ENCODE measurements at places on chromosomes 3 and 15.
A peak's percentile ranks its signal among the peaks of the same experiment; 100 is the strongest.

DNA sequence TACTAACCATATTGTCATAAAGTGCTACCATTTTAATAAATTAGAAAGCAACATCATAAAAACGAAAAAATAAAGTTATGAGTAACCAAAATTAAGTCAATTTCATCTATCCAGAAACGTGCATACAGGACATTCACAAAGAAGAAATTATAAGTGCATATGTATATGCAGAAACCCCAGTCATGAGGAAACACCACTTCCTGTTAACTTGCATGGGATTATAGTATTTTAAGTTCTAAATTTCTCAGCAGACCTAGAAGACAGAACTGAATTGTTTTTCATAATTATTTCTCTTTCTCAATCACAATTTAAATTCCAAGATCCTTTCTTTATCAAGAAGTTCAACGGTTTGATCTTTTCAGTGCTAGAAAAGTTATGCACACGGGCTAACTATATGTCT is 1.4 kb upstream of the KBTBD8 start:
- no peak for DNase-seq

GRCh38 chr3:50276762-50277101 is 2.2 kb upstream of the LSMEM2 start:
- DNase-seq, result no peak

DNA sequence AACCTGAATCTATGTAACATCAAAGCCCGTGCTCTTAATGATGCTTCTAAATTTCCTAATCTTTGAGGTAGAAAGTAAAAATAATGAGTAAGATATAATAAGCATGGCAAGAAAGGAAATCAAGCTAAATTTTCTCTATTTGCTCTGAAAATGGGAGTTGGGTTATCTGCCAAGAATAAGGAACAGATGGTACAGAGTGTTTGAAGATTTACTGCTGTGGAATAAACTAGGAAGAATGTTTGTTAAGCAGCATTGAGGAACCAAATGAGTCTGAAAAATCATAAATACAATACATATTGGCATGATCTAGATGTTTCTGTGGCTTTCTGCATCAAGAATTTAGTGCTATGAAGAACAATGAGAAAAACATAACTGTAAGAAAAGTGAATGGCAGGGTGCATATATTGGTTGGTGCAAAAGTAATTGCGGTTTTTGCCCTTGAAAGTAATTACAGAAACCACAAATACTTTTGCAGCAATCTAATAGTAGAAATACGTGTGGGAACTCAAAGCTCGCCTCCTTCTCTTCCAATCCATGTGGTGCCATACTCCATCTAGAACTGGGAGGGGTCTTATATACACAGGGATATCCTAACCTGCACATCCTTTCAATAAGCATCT is 87.6 kb downstream of the SUCNR1 start:
- DNase-seq, result no peak

GRCh38 chr3:10547841-10548783 is 42.7 kb upstream of the ATP2B2 start:
- DNase-seq, result peak; percentile 5

- no peak for DNase-seq
Measured at GRCh38 chr15:97976766-97977503, 16.4 kb downstream of the ARRDC4 start.

GRCh38 chr3:176579711-176580185 is 617.5 kb downstream of the TBL1XR1 start:
- no peak for DNase-seq

- no peak for DNase-seq
Measured at GRCh38 chr3:75260-75659, 121.3 kb upstream of the CHL1 start.

DNA sequence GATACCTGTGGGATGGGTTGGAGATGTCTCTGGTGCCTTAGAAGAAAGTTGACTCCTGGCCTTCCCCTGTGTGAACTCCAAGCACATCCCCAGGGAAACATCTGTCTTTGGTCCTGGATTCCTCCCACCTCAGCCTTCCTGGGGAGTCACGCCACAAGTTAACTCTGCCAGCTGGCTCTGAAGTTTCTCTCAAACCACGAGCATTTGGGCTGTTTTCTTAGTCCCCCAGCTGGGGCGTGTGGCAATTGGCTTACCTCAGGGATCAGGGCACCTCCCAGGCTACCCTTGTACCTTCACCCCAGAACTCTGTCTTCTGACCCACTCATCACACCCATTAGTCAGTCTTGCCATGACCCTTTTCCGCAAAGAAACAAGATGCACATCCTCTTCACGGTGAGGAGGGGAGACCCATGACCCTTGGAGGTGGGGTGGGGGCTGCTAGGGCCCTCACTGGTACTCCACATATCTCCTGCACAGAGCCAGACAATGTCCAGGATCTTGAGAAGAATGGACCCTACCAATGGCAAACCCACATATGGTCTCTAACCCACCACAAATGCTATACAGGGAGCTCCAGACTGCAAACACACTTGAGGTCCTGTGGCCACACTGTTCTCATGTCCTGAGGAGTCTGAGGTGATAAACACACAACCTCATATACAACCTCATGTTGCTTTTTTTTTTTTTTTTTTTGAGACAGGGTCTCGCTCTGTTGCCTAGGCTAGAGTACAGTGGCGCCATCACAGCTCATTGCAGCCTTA is 3.9 kb downstream of the NEIL1 start:
- no peak for DNase-seq

- no peak for DNase-seq
Measured at GRCh38 chr15:40688932-40689799, 5.8 kb upstream of the RAD51 start.

DNA sequence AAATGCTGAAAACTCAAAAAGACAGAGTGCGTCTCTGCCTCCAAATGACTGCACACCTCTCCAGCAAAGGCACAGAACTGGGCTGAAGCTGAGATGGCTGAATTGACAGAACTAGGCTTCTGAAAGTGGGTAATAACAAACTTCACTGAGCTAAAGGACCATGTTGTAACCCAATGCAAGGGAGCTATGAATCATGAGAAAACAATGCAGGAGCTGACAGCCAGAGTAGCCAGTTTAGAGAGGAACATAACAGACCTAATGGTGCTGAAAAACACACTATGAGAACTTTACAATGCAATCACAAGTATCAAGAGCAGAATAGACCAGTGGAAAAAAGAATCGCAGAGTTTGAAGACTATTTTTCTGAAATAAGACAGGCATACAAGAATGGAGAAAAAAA is 10.1 kb upstream of the AVEN start:
- no peak for DNase-seq

GRCh38 chr3:100090669-100091005 is 23.7 kb downstream of the FILIP1L start:
- no peak for DNase-seq

DNA sequence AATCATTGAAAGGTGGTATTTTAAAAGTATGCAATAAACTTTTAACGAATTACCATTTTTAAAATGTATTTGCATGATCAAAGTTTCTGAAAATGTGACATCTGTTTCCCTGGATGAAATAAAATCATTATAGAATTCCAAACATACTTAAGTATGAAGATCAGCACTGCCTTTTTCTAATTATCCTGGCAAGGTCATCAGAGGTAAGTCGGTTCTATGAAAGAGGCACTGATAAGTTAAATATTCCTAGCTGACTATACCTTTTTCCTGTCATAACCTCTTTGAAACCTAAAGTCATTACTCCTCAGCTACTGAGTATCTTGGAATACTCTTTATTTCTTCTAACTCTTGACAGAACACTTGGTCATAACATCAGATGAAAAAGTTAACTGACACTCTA is 406.1 kb upstream of the ALCAM start:
- no peak for DNase-seq

DNA sequence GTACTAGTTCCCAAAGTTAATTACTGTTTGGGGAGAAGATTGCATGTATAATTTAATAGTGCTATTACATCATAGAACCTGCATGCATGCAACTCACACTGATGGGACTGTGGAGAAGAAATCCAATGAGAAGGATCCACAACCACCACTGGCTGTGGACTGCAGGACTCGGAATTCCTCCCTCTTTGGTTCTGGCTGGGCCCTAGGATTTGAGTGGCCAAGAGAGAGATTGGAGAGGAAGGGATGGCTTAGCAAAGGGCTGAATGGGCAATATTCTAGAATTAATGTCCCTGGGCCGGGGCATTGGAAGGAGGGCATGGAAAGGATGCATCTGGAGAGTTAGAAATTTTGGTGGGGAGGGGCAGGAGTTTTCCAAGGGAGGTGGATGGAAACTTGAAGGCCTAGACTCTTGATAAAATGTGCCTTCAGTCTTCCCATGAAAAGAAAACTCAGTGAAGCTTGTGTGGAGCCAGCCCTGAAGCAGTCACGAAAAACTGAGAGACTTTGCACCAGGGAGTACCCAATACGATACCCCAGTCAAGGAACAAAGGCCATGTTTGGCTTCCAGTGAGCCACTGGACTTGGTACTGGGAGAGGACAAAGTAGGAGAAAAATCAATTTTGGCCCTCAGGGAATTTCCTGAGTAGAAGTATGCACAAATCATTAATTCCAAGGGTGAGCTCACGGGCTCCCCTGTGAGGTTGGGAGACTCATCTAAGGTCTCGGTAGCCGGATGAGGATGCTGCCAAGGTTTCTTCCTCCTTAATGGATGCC is 31.4 kb upstream of the TPM1 start:
- no peak for DNase-seq

- no peak for DNase-seq
Measured at GRCh38 chr3:76369170-76369569, 583.8 kb upstream of the ZNF717 start.

GRCh38 chr3:166013073-166013679 is 176.0 kb upstream of the BCHE start:
- DNase-seq, result no peak

GRCh38 chr3:120460862-120461261 is 10.1 kb upstream of the FSTL1 start:
- no peak for DNase-seq

GRCh38 chr3:109480014-109480413 is 142.7 kb upstream of the DPPA4 start:
- DNase-seq, result no peak

DNA sequence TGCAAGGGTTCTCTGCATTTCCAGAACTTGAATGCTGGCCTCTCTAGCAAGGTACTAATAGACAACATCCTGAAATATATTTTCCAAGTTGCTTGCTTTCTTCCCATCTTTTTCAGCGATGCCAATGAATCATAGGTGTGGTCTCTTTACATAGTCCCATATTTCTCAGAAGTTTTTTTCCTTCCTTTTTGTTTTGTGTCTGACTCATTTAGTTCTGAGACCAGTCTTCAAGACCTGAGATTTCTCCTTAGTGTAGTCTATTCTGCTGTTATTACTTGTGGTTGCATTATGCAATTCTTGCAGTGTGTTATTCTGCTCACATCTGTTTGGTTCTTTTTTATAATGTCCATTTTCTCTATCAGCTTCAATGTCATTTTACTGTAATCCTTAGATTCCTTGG is 1265.0 kb upstream of the ALCAM start:
- no peak for DNase-seq

DNA sequence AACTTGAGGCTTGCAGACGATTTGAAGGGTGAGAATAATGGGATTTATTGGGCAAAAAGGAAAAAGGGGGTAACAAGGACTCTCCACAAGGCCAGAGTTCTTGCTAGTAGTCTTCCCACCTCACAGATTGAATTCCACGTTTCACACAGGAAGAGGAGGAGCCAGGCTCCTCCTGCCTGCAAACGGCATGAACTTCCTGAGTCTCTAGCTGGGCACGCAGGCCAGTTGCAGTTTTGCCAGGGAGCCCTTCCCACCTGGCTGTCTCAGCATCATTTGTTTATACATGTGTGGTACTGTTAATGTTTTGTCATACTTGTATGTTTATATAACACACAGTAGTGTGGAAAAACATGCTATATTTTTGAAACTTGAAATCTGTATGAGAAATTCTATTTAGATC is 155.0 kb downstream of the NLGN1 start:
- no peak for DNase-seq

- no peak for DNase-seq
Measured at GRCh38 chr15:40963201-40963600, 9.9 kb downstream of the CHAC1 start.

DNA sequence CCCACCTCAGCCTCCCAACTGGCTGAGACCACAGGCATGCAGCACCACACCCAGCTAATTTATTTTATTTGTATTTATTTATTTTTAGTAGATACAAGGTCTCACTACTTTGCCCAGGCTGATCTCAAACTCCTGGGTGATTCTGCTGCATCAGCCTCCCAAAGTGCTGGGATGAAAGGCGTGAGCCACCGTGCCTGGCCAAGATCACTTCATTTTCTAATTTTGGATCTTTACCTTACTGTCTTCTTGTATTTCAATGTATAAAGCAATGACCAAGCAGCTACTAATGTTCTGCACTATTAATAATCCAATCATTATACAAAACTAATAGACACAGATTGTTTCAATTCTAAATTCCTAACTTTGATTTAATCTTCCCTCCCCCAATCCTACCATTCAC is 56.2 kb downstream of the LRRFIP2 start:
- no peak for DNase-seq

DNA sequence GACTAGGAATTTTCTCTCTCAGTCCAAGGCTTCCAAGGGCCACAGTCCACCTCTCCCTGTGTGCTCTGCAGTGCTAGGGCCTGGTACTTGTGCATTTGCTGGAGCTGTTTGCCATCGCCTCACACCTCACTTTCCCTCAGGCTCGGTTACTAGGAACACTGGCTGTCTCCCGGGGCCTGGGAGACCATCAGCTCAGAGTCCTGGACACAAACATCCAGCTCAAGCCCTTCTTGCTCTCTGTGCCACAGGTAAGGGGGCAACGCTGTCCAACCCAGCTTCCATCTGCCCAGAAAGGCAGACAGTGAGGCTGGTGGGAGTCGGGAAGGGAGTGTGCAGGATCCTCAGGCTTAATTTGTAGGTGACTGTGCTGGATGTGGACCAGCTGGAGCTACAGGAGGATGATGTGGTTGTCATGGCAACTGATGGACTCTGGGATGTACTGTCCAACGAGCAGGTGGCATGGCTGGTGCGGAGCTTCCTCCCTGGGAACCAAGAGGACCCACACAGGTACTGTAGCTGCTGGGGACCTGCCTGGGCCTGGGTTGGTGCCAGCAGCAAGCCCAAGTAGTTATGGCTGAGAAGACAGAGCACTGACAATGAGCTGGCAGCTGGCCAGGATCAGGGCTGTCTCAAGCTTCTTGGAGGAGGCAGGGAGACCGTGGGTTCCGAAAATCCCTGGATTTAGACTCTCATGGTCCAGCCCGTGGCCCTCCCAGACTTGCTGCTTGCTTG is 3.4 kb downstream of the PPM1M start:
- DNase-seq, result peak; percentile 37
